ENCODE measurements at places on chromosomes 5 and 9.

- peak; percentile 60 for DNase-seq
Observed at GRCh38 chr5:143543358-143544255, 140.1 kb upstream of the NR3C1 start.

DNA sequence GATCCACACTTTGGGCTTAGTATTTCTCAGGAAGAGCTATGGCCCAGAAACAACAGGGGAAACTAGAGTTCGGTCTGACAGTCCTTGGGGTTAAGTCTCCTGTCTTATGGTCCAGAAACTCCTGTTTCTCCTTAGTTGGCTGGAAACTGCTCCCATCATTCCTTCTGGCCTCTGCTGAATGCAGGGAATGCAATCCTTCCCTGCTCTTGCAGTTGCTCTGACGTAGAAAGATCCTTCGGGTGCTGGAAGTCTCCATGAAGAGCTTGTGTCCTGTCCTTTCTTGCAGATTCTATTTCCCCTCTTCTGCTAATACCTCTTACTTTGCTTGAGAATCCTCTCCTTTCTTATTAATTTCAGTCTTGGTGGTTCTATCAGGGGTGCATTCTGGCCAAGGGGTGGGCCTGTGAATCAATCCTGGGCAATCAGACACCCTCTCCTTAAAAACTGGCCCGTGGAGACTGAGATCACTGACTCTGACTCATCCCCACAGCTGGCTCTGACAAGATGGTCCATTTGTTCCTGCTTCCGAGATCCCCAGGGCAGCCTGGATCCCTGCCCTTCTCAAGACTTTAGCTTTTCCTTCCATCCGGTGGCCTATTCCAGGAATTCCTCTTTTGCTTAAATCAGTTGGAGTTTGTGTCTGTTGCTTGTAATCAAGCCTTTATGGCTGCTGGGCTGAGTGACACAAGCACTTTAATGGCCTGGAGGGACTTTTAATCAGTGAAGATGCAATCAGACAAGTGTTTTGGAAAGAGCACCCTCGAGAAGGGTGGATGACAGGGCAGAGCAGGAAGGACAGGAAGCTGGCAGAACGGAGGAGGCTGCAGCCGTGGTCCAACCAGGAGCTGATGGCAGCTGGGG is 23.7 kb downstream of the PTGS1 start:
- peak; percentile 90 for DNase-seq

DNA sequence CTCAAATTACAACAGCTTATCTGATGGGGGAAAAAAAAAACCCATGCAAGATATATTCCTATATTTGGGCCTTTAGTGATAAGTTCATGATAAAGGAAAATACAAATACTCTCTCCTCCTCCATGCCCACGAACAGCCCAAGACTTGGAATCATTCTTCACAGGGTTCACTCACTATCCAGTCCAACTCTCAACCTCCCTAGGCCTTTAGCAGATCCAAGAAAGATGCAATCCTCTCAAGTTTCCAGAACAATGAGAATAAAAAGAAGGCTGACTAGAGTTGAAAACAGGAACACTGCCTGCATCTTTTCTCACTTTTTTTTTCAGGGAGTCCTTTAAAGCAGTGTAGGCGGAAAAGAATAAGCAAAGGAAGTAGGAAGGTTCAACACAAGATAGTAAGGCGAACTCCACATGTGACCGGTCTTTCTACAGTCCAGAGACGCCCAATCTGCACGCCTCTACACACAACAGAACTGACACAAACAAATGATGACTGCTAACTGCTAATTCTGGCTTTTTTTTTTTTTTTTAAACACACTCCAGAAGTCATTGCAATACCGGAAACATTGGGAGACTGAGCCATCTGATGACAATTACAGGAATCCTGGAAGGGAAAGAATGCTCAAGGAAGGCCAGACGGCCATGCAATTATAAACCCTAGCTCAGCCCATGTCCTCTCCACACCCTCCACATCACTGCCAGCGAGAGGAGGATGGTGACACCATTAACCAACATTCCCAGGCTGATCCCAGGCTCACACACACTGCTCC is 75.4 kb downstream of the BNC2 start:
- DNase-seq, result peak; percentile 84

DNA sequence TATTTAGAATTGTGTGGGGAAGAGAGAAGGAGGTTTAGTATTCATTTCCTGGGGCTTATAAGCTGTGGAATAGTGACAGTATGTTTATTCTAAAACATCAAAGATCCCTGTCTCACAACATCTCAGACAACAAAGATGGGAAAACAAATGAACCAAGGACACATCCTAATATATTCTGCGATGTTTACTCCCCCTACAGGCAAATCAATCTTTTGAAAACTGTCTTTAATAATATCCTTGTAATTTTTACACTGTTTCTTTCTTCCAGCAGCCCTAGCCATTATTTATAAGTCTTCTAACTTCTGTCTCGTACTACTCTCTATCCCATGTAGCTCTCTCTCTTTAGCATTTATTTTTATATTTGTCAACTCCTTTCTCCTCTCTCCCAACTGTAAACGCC is 33.5 kb upstream of the TMEM252 start:
- DNase-seq, result no peak

- no peak for DNase-seq
Observed at GRCh38 chr9:98536542-98537173, 172.1 kb downstream of the GABBR2 start.

GRCh38 chr9:136882109-136882946 is 4.0 kb upstream of the TRAF2 start:
- DNase-seq, result peak; percentile 89

DNA sequence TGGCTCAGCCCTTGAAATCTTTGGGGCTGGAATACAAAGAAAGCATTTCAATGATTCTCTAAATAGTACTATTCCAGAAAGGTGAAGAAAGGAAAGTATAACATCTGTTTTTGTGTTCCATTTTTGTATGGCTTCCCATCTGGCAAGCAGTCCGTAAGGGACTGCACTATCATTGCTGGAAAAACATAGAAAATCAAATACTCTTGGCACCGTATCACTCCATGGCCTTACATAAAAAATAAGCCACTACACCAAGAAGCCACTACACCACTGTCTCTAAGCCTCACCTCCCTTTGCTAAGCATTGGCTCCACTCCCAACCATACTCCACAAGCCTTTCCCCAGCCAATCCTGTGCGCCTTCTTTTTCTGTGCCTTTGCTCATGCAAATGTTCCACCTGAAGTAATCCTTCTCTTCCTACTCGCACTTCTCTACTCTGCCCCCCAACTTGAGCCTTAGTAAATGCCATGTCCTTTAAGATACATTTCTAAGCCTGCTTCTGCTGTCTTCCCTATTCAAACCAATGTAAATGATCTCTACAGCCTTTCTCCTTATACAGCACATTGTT is 454.6 kb upstream of the TUSC1 start:
- DNase-seq, result no peak

GRCh38 chr9:114811301-114811700 is 5.5 kb upstream of the TNFSF15 start:
- DNase-seq, result peak; percentile 68

- peak; percentile 32 for DNase-seq
Observed at GRCh38 chr5:176185133-176185733, 53.0 kb upstream of the SIMC1 start.

DNA sequence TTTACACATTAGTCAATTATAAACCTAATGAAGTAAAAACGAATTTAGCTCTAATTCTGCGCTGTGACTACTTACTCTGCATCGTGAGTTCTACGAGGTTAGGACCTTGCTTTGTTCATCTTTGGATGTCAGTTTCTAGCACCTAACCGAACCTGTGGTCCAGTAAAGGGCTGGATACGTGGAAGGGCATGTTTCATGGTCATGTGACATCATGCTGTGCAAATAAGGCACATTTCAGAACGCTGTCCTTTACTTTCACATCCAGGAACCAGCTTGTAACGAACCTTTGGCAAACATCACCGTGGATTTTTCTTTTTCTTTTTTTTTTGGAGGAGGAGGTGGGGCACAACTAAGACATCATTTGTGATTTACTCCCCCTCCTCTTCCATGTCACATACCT is 15.0 kb downstream of the BASP1 start:
- no peak for DNase-seq

GRCh38 chr5:150625831-150626746 is 14.4 kb upstream of the SYNPO start:
- no peak for DNase-seq

- peak; percentile 78 for DNase-seq
Observed at GRCh38 chr5:91361055-91361701, 21.9 kb downstream of the ARRDC3 start.

DNA sequence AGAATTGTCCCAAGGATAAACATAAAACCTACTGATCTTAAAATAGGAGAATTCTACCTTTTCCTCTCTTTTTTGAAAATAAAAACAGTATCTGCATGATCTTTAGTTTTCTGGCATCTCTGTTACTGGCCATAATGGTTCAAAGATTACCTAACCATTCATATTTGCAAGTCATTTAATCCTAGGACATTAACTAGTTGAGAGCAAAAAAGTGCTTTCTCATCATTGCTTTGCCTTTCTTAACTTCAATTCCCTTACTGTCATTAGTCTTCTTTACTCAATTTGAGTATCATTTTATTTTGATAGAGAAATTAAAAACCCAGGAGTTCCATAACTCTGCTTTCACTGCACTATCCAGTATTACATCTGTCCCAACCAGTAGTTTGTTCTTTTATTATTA is 68.6 kb downstream of the RFX3 start:
- no peak for DNase-seq

GRCh38 chr5:138463419-138464007 is 1.8 kb upstream of the EGR1 start:
- peak; percentile 19 for DNase-seq

DNA sequence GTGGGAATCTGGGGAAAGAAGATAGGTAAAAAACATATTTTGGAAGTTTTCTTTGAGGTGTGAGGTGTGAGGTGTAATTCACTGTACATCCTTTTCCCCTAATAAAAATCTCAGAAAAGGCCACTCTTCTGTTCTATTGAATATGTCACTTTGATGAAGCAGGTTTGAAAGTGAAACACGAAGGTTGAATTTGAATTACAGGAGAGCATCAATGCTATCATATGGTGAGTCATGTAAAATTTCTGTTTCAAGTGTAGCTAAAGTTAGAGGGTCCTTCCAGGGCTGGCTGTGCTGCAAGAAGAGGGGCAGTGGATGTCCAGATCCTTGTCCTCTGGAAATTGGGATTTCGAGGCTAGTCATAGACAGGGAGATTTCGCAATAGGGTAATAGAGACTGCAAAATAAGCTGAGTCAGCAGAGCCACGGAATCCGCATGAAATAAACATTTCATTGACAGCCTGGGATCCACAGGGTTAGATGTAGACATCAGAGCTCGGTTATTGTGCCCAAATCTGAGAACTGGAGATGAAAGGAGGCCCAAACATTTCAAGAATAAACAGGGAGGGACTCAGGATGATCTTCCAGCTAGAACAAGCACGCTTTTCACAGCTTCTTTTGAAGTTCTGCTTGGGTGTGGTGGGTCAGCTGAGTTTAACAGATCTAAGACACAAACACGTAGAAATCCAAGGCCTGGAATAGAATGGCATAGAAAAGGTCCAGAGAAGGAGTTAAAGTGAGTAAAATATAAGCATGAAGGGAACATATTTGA is 194.4 kb upstream of the CDKN2B start:
- peak; percentile 49 for DNase-seq

DNA sequence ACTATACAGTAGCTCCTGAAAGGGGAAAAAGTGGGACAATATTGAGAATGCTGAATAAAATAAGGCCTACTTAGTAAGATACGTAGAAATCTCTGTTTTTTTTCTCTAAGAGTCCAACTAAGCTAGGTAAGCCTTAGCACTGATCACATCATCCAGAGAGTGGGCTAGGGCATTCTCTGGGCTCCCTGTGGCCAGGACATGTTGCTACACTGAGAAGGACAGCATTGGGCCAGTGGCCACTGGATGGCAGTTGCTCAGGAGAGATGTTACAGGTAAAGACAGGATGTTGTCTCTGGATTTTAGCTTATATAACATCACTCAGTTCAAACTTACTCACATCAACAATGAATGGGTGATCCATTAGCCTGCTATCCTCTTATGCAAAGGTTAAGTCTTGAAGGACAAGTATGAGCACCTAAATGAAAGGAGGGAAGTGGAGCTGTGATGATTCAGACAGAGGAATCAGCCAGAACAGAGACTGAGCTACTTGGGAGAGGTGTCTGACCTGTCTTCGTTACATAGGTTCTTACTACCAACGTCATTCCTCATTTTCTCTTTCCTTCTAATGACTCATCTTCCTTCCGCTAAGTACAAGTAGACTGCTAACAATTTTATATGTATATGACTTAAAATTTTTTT is 226.6 kb upstream of the ADCY2 start:
- DNase-seq, result no peak

DNA sequence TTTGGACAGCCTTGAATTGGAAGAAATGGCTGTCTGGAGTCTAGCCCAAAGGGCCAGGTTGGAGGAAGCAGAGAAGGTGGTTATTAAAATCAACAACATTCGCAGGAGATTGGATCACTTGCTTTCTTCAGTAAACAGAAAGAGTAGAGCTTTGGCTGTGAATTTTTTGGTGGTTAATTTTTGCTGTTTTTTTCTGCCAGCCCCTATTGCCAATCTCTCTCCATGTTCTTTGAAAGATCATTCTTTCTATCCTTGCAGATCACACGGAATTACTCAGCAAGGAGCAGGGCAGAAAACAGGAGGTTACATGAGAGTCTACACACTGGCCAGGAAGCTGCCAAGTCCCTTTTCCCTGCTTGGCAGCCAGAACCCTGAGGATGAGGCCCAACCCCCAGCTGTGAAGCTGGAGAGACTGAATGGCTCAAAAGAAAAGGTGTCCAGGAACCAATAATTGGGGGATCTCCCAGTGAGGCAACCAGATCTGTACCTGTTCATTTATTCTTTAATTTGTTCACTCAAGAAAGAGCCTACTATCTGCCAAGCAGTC is 13.0 kb downstream of the GLRX start:
- peak; percentile 2 for DNase-seq

DNA sequence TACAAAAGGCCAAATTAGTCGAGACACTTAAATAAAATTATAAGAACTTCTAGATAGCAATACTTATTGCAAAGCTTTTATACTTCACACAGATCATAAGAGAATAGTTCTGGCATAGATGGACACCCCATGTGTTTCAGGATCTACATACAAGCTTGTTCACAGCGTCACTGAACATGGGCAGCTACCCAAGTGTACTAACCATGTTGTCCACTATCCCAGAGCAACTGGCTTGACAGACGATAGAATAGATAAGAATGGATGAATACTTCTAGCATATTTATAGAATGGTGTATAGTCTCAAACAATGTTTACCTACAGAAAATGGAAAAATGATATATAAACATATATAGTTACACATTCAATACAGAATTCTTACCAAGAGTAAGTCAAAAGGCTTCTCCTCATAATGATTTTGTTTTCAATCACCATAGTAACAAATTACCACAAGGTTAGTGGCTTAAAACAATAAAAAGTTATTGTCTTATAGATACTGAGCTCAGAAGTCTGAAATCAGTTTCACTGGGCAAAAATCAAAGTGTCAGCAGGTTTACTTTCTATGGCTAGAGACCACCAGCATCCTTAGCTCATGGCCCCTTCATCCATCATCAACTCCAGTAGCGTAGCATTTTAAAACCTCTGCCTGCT is 446.7 kb downstream of the DMRTA1 start:
- no peak for DNase-seq

GRCh38 chr9:80648336-80648735 is 1041.0 kb downstream of the TLE1 start:
- DNase-seq, result peak; percentile 35

All from RPMI7951 (cell line).